ENCODE measurements at places on chromosomes 2 and 18.

DNA sequence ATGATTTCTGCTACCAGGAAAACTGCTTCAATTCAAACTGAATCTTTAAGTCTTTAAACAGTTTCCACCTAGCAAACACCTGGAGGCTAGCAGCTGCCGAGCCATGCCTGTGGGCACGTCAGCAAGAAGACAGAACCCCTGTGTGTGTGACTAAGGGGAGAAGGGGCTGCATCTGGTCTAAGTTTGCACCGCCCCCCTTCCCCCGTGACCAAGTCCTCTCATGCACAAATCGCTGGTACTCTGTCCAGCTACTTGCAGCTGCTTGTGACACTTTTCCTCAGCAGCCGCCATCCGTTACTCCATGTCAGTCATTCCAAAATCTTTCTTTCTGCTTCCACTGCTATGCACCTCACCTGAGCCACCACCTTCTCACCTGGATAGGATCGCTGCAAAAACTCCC is 355.0 kb downstream of the SS18 start:
- DNase-seq: no peak

DNA sequence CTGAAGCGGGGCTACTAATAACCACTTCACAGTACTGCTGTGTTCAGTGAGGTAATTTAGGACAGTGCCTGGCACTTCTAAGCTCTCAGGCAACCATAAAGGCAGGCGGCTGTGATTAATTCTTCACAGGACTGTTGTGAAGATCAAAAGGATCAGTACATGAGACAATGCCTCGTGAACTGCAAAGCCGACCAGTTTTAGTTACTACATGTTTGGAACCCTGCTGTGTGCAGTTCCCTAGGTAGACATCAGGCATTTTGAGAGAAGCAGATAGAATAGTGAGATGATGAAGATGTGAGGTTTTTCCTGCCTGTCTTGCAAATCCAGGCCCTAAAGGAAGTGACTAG is 19.1 kb downstream of the EFHD1 start:
- no peak for DNase-seq

- DNase-seq: no peak
Measured at GRCh38 chr18:34028324-34028723, 196.4 kb downstream of the NOL4 start.

GRCh38 chr2:121898483-121898882 is 143.0 kb downstream of the TSN start:
- no peak for DNase-seq

GRCh38 chr2:240643093-240643810 is 18.0 kb downstream of the GPR35 start:
- DNase-seq: no peak

- DNase-seq: no peak
Measured at GRCh38 chr2:193153576-193153975, 958.8 kb upstream of the TMEFF2 start.

DNA sequence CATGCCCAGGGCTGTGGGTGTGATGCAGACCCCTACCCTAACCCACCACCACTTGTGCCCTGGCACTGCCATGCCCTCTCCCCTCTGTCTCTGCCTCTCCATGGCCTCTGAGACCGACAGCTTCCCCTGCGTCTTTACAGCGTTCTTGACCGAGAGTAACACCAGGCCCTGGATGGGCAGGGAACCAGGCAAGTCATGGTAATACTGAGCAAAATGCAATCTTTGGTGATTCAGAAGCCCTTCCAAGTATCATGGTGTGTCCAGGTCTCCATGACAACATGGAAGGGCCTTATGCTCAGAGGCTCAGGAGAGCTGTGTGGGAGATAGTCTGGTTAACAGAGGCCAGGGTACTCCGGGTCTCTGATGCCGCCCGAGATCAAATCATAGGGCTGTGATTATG is 176.1 kb downstream of the KLHL29 start:
- no peak for DNase-seq

DNA sequence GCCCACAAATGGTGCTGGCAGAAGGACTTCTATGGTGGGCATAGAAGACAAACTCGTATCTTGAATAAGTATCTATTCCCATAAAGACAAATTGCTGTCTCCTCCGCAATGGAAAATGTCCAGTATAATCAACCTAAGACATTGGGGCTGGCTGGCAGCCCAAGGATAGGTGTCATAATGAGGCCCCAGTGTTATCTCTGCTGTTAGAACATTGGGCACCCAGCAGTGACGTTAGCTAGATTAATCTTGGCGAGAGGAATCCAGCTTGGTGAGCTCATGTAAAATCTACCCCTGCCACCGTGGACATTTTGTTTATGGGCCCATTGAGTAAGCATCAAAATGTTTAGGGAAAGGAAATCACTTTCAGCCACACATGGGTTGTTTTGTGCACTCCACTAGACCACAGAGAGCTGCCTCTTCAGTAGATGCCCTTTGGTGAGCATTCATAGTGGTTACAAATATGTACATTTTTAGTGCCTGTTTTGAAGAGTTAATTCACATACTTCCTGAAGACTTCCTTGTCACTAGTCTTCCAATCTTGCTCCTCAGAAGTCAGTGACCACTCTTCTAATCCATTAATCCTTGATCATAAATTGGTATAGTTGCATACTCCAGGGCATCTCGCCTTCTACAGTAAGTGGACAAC is 48.2 kb upstream of the KDM3A start:
- no peak for DNase-seq

- DNase-seq: no peak
Measured at GRCh38 chr2:38619458-38620164, 16.9 kb upstream of the HNRNPLL start.

- DNase-seq: no peak
Measured at GRCh38 chr18:57466307-57466706, 31.1 kb downstream of the ONECUT2 start.

DNA sequence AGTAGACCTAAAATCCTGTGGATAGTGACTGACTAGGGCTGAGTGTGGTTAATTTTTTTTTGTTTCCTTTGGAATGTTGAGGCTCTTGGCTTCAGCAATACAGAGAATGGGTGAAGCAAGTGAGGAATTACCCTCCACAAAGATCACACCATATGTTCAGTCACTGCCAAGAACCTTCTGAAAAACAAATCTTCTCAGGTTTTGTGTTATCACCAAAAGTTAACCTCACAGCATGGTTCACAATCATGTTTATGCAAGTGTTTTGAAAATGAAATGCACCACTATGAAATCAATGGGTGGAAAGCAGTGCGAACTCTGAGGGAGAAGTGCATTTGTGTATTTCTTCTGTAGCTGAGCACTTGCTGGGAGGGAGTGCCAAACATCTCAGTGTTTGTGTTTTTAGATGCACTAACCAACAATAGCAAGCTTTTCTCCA is 44.4 kb downstream of the SPATS2L start:
- DNase-seq: no peak

- DNase-seq: no peak
Measured at GRCh38 chr2:173596244-173596643, 241.6 kb downstream of the CDCA7 start.

GRCh38 chr2:46847185-46847710 is 68.4 kb downstream of the MCFD2 start:
- no peak for DNase-seq

Measured in D721Med (cell line).